Upper lobe of right lung (tissue), 1 donor: ENCODE measurements at places on chromosomes 12 and 14.
A peak's percentile ranks its signal among the peaks of the same experiment; 100 is the strongest.

DNA sequence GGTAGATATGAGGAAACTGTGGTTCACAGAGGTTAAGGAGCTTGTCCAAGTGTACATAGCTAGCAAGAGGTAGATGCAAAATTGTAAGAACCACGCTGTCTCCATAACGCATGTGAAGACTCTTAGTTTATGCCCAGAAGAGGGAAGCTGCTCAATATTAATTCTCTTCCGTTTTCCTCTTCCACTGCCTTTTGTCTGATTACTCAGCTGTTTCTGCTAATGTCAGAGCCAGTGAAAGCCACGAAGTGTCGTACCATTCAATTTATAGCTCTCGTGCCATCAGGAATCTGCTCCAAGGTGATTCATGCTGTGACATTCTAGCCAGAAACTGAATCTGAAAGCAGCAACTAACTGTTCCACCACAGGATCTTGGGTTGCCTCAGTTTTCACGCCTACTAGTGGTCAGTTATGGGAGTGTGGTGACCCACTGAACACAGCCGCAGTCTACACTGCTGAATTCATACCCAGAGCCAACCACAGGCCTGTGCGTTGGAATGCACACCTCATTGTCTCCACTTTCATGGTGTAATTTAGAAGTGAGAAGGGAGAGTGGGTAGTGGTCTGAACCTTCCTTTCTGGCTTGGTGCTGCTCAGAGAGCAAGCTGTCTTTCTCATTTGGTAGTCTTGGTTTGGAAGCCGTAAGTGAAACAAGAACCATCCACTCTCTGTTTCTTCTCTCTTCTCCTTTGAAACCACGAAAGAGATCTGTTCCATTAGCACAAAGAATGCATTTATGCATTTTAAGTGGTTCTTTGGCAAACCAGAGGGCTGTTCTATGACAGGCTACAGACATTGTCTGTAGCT, 74.2 kb upstream of the NAP1L1 start:
- no peak for DNase-seq

DNA sequence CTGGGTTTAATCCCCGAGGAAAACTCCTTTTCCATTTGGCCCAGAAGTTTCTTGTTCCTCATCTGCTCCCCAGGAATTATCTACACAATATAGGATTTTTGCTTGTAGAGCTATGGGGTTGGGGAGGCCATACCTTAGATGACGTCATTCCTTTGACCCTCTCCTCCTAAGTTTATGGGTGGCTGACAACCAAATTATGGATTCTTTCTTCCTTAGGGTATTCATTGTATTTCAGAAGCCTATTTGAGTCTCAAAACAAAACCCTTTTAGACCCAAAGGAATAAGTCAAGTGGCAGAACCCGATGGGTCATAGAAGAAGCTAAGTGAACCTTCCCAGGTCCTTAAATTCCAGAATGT, 14.2 kb downstream of the PROX2 start:
- DNase-seq = no peak

GRCh38 chr12:13210236-13211190, 14.0 kb downstream of the EMP1 start:
- no peak for DNase-seq

GRCh38 chr12:9124383-9125031, 8.8 kb upstream of the A2M start:
- peak; percentile 61 for DNase-seq

DNA sequence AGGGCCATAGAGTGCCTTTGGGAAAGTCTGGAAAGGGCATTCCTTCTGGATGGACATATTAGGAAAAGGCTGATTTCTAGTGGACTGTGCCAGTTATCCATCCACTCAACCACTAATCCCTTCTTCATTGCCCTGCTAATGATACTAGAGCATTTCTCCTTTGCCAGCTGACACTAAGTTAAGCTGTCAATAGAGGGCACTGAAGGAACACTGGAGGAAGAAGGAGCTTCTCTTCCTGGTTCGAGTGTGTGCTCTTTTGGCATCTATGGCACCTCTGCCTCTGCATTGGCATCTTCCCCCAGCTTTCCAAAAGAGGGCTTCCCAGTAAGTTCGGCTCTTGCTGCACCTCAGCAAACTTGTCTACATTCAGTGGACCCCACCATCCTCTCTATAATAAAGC, 165.4 kb downstream of the DERA start:
- DNase-seq = no peak

GRCh38 chr12:50390316-50390741, 6.1 kb downstream of the FAM186A start:
- no peak for DNase-seq

GRCh38 chr14:54685286-54685845, 118.4 kb downstream of the SAMD4A start:
- DNase-seq = no peak

DNA sequence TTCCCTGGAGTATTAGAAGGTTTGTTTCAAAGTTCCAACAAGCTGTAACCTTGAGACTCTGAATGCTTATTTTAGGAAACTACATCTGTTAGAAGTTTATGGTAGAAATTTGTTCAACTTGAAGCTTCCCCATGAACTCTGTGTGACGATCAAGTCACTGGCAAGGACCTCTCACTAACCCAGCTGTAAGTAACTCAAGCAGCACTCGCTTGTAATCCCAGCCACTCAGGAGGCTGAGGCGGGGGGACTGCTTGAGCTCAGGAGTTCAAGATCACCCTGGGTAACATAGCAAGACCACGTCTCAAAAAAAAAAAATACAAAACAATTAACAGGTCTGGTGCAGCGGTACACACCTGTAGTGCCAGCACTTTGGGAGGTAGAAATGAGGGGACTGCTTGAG, 25.6 kb downstream of the TESC start:
- no peak for DNase-seq

DNA sequence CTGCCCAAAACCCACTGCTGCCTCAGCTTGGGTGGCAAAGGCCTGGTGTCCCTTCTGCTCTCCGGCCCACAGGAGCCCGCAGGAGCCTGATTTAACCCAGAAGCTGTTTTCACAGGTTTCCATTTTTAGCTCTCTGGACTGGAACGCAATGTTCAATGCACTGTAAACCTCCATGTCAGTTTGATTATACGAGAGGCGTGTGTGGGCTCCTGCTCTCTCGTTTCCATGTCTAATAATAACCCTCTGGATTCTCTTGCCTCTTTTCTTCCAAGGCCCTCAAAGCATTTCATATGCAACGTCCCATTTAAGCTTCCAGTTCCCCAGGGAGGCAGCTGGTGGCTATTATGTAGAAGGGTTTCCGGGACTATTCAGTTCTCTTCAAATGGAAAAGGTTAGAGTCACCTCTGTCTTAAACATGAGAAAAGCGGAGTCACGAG, 161.1 kb downstream of the SUDS3 start:
- DNase-seq = no peak
